ENCODE measurements at places on chromosomes 11 and 22.

DNA sequence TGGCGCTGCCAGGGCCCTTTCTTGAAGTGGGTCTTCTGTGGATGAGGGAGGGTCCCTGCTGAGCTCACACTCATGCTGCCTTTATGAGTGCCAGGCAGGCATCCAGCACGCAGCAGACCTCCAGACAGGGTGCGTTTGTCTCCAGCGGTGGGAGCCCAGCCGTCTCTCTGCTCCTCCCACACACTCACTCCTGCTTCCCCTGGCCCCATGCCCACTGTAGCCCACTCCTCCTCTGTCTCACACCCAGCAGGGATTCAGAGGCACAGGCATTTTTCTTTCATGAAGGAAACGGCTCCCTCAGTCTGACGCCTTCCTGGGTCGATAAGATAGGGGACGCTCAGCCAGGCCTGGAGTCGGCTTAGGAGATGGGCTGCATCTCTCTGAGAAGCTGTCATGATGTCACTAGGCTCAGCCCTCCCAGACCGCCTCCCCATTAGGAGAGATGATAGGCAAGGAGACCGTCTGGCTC is 183.9 kb upstream of the NCAM1 start:
- no peak for DNase-seq

DNA sequence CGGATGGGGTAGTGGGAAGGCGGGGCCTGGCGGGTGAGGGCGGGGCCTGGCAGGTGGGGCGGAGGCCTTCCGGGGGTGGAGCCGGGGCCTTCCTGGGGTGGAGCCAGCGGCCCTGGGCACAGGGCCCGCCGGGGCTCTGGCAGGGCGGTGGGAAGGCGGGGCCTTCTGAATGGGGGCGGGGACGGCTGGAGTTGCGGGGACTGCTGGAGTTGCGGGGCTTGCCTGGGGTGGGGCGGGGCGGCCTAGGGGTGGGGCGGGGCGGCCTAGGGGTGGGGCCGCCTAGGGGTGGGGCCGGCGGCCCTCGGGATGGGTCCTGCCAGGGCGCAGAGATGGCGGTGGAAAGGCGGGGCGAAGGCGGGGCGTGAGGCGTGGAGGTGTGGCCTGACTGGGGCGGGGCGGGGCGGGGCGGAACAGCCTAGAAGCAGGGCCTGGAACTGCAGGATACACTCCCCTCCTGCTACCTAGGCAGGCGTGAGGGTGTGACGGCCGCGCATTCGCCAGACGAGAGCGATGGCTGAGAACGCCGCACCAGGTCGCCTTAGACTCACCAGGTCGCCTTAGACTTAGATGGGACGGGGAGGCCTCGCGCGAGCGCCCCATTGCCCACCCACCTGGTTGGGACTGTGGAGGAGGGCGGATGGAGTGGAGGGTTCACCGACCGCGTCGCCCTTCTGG is 19.3 kb downstream of the RRP7A start:
- DNase-seq: peak; percentile 73

DNA sequence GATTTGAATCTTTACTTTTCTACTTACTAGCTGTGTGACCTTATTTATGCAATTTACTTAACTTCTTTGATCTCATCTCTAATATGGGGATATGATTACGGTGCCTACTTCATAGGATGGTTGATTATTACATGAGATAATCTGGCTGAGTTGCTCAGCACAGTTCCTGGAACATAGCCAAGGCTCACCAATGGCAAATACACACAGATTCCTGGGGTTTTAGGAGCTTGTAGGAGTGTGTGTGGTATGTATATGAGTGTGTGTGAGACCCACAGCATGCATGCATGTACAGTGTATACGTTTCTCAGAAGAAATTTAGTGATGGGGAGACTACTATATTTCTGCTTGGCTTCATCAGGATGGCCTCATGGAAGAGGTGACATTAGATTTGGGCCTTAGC is 256.9 kb downstream of the KIRREL3 start:
- DNase-seq: no peak

GRCh38 chr11:78176605-78177141 is 11.8 kb downstream of the KCTD21 start:
- DNase-seq: no peak

DNA sequence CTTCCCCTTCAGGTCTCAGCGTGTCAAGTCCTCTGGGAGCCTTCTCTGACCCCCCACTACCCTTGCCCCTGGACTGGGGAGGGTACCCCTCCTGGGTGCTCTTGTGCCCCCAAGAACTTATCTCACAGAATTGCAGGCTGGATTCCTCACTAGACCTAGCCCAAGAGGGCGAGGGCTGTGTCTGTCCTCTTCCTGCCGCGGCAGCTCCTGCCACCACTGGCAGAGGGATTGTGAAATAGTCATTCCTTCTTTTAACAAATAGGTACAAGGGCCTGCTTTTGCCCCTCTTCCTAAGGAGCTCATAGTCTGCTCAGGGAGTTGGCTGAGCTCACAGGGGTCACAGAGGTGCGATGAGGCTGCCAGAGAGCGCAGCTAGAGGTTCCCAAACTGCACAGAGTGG is 5.5 kb downstream of the RAB36 start:
- DNase-seq: no peak

GRCh38 chr22:42697542-42698013 is 23.1 kb downstream of the A4GALT start:
- peak; percentile 66 for DNase-seq

DNA sequence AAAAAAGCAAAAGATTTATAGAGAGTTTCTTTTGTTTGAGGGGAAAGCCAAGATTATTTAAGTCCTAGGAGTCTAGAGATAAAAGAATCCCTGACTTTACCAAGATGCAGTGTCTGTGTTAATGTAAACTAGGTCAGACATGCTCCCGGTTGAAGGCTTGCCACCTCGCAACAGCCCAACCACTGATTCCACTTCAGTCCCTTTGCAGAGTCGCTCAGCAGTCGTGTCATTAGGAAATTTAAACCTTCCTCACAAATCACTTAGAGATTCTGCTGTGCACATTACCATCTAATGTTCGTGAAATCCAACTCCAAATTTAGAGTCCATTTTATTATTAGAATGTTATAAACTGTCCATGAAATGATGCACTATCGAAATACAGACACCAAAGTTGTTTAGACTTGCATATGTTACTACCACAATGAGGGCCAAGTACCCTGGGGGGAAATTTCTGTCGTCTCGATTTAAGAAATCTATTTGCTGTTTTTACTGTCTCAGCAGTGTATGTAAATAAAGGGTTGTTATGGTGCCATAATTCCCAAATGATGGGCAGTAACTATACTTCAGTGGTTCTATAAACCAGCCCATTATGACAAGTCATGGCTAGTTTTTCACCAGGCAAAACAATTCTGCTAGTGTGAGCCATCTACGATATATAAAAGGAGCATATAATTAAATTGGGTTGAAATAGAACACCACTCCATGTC is 101.4 kb upstream of the MTNR1B start:
- DNase-seq: no peak

- no peak for DNase-seq
These were observed 11.6 kb upstream of the MS4A6A start for GRCh38 chr11:60194511-60194910.

- peak; percentile 81 for DNase-seq
These were observed 146.2 kb upstream of the RASSF10 start for GRCh38 chr11:12862696-12863469.

DNA sequence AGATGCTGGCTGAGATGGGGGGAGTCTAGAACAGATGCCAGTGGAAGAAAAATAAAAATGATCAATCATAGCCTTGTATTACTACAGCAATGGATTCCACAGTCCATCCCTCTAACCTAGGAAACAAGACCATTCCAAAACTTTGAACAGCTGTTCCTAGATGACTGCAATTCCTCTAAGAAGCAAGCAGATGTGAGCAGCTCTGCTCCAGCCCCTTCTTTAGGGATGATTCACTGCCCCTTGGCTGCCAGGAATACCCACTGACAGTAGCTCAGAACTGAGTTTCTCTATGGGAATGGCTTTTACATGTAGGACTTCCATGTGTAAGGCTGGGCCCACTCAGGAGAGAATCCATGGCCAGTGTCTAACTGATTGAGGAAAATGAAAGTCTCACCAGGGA is 943.9 kb downstream of the OPCML start:
- DNase-seq: no peak

GRCh38 chr11:46238078-46238966 is 39.1 kb upstream of the CREB3L1 start:
- peak; percentile 57 for DNase-seq

GRCh38 chr22:28017558-28017820 is 98.4 kb upstream of the PITPNB start:
- no peak for DNase-seq

DNA sequence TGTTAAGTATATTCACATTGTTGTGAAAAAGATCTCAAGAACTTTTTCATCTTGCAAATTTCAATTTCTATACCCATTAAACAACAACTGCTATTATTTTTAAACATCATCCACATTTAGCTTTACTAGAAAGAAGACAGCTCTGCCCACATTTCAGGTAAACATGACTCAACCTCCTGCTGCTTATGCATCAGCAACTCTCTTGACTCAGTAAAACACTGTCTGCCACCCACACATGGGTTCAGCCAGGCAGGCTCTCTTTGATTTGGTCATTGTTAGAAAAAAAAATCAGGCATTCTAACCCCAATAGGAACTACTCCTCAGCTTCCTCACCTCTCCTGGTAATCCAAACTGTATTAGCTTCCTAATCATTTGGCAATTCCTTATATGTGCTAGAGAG is 5.1 kb upstream of the ENDOD1 start:
- peak; percentile 66 for DNase-seq

GRCh38 chr11:86873573-86874083 is 73.3 kb downstream of the PRSS23 start:
- peak; percentile 62 for DNase-seq

- DNase-seq: no peak
These were observed 366.7 kb downstream of the MN1 start for GRCh38 chr22:27434898-27435297.

DNA sequence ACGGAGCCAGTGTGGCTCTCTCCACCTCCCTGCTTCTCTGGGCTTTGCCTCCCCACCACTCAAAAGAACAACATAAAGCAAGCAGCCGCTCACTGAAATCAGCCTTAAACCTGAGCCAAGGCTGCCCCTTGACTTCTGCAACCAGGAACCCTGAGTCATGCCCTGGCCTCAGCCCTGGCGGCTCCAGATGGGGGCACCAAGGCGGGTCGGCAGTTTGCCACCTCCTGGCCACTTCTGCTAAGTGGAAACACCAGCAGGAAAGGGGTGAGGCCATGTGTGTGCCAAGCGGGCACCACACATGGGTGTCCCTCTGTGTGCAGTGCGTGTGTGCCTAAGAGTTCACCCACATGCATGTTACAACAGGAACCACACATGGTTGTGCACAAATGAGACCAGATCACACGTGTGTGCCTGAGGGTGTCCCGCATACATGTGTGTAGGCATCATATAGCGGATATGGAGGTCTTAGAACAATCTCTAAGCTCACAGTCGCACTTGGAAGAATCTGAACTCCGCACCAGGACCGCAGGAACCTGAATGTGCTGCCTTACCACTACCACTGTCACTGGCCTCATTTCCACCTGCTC is 221.2 kb downstream of the MN1 start:
- no peak for DNase-seq

Data from choroid plexus epithelial cell (primary cell).